Pancreas (tissue), 10 donors: ENCODE measurements at places on chromosomes 3 and 15. TPM values are rescaled to one million over a fixed set of nuclear protein-coding genes. Genes with fewer than 3 reads are reported as not detected.

DNA sequence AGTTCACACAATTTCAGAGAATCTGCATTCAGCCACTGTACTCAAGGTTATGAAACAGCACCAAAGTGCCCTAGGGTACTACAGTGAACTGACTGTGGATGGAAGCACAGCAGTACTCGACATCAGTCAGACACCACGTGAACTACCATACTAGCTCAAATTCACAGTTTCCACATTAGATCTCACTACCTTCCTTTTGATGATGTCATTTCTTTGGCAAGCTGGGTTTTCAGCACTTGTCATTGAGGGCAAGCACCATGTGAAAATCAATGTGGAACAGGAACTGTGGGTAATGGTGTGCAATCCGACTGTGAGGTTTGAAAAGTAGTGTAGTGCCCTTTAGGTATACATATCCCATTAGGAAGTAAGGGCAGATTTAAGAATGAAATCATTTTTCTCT is 110.5 kb upstream of the BFSP2 start:
- no peaks in the 10 kb centered on the region for H3K36me3 ChIP-seq
- no peak overlapping the region for H3K27ac ChIP-seq
- DNase-seq: no peak
- no peaks in the 10 kb centered on the region for H3K27me3 ChIP-seq

DNA sequence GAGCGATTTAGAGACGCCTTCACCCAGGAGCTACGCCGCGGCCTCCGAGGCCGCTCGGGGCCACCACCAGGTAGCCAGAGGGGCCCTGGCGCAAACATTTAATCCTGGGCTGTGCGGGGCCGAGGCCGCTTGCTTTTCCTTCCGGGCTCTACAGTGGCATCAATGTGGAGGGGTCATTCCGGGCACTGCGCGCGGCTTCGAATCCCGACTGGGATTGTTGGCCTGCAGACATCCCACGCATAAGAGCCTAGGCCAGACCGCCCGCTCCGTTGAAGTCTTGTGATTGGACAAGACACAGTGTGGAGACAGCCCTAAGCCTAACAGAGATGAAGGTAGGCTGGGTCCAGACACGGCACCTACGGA is 568 bp upstream of the NCBP2 start:
- peaks cover 7% of the 10 kb centered on the region for H3K36me3 ChIP-seq
- no peaks in the 10 kb centered on the region for H3K27me3 ChIP-seq
- peak overlapping the region; percentile 84 for H3K27ac ChIP-seq
- DNase-seq: no peak

GRCh38 chr3:132290833-132291232 is 26.4 kb upstream of the ACP3 start:
- no peaks in the 10 kb centered on the region for H3K36me3 ChIP-seq
- peaks cover 3% of the 10 kb centered on the region for H3K4me1 ChIP-seq
- no peak overlapping the region for H3K27ac ChIP-seq

The MEGF11 gene
- total RNA-seq: 0.34 TPM

GRCh38 chr3:12287727-12288181 is 1.1 kb upstream of the PPARG start:
- no peaks in the 10 kb centered on the region for H3K36me3 ChIP-seq
- no peaks in the 10 kb centered on the region for H3K4me1 ChIP-seq
- DNase-seq: peak; percentile 71
- no peaks in the 10 kb centered on the region for H3K27me3 ChIP-seq
- peak overlapping the region; percentile 40 for H3K4me3 ChIP-seq

DNA sequence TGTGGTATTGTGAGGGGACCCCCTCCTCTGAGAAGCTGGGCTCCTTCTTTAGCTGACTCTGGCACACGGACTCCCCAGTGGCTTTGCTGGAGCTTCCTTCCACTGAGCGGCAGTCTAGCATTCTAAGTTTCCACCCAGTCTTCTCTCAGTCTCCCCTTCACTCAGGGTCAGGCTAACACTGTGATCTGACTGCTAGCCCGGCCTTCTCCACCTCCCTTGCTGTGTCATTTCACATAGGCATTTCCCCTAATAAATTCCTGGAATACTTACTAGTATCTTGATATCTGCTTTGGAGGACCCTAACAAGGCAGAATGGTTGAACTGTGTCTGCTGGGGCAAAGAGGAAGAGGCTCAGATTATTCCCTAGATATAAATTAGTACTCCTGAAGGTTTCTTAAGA is 106.2 kb upstream of the THBS1 start:
- peaks cover 23% of the 10 kb centered on the region for H3K4me1 ChIP-seq
- DNase-seq: no peak
- H3K36me3 ChIP-seq: no peaks in the 10 kb centered on the region
- no peak overlapping the region for H3K27ac ChIP-seq
- no peak overlapping the region for H3K4me3 ChIP-seq

- no peak for DNase-seq
- H3K27me3 ChIP-seq: no peaks in the 10 kb centered on the region
- no peaks in the 10 kb centered on the region for H3K4me1 ChIP-seq
- H3K36me3 ChIP-seq: no peaks in the 10 kb centered on the region
- H3K27ac ChIP-seq: no peak overlapping the region
- no peak overlapping the region for H3K4me3 ChIP-seq
These were observed 299.0 kb downstream of the NR2F2 start for GRCh38 chr15:96629511-96629910.

DNA sequence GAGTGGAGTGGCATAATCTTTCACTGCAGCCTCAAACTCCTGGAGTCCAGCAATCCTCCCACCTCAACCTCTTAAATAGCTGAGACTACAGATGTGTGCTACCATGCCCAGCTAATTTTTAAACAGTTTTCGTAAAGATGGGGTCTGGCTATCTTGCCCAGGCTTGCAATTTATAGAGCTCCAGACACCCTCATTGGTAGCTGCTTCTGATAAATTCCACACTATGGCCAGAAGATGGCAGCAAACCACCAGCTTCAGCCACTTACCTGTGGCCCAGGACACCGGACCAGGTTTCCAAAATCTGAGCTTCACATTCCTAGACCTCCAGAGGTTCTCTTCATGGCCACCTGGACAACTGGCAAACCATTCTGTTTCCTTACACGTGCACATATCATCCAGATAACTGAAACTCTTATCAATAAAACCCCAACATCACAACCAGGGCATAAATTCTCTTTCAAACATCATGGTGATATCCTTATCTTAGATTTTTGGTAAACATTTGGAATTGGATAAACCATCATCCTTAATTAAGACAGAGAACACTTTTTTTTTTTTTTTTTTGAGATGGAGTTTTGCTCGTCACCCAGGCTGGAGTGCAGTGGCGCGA is 28.9 kb downstream of the FBXW12 start:
- H3K4me3 ChIP-seq: no peak overlapping the region
- H3K27ac ChIP-seq: no peak overlapping the region
- peaks cover 11% of the 10 kb centered on the region for H3K4me1 ChIP-seq
- no peaks in the 10 kb centered on the region for H3K36me3 ChIP-seq

GRCh38 chr3:67558426-67558825 is 96.0 kb downstream of the SUCLG2 start:
- no peaks in the 10 kb centered on the region for H3K4me1 ChIP-seq
- H3K27me3 ChIP-seq: no peaks in the 10 kb centered on the region
- H3K27ac ChIP-seq: no peak overlapping the region

DNA sequence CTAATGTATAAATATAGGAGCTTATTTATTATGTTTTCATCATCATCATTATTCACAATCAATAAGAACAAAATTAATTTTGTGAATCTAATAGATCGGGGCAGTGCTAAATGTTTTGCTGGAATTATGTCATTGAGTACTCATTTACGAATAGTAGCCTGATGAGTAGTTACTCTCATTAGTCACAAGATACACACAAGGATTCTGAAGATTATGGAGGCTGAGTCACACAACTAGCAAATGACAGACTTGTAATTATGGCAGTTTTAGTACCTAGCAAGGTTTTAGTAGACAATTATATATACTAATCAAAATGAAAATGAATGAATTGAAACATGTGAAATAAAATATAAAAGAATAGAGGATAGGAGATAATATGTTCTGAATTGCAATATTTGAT is 954.2 kb downstream of the CADM2 start:
- no peaks in the 10 kb centered on the region for H3K4me1 ChIP-seq
- no peaks in the 10 kb centered on the region for H3K27me3 ChIP-seq
- no peak overlapping the region for H3K27ac ChIP-seq

DNA sequence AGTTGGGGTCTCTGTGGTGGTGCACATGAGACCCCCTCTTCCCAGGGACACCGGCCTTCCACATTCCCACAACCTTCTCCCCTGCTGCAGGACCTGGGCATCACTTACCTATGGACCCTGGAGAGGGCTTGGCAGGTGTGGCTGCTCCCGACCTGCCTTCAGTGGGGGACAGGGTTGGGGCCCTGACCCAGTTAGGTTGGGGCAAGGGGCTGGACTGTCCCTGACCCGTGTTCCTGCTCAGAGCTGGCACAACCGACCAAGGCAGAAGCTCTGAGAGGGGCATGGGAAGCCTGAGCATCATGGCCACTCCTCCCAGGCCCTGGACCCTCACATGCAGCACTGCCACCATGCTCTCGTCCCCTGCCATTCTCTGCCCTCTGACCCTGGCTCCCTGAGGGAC is 6.1 kb downstream of the NBEAL2 start:
- H3K27ac ChIP-seq: no peak overlapping the region
- DNase-seq: peak; percentile 39
- no peaks in the 10 kb centered on the region for H3K27me3 ChIP-seq
- no peaks in the 10 kb centered on the region for H3K36me3 ChIP-seq
- no peak overlapping the region for H3K4me3 ChIP-seq

The LRTM1 gene
- not detected for total RNA-seq

DNA sequence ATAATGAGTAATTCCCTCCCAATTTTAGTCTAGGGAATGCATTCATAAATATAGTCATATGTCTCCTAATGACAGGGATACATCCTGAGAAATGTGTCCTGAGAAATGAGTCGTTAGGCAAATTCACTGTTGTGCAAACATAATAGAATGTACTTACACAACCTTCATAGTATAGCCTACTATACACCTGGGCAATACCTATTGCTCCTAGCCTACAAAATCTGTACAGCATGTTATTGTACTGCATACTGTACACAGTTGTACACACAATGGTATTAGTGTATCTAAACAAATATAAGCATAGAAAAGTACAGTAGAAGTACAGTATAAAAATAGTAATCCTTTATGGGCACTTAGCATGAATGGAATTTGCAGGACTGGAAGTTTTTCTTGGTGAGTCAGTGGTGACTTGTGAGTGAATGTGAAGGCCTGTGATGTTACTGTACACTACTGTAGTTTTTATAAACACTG is 6.6 kb downstream of the DTWD1 start:
- H3K36me3 ChIP-seq: peaks cover 4% of the 10 kb centered on the region
- no peaks in the 10 kb centered on the region for H3K27me3 ChIP-seq
- H3K4me1 ChIP-seq: peaks cover 5% of the 10 kb centered on the region
- no peak overlapping the region for H3K27ac ChIP-seq

The MOBP gene
- not detected for total RNA-seq

GRCh38 chr3:181790561-181790960 is 78.8 kb downstream of the SOX2 start:
- no peaks in the 10 kb centered on the region for H3K4me1 ChIP-seq
- no peaks in the 10 kb centered on the region for H3K36me3 ChIP-seq
- no peak for DNase-seq

DNA sequence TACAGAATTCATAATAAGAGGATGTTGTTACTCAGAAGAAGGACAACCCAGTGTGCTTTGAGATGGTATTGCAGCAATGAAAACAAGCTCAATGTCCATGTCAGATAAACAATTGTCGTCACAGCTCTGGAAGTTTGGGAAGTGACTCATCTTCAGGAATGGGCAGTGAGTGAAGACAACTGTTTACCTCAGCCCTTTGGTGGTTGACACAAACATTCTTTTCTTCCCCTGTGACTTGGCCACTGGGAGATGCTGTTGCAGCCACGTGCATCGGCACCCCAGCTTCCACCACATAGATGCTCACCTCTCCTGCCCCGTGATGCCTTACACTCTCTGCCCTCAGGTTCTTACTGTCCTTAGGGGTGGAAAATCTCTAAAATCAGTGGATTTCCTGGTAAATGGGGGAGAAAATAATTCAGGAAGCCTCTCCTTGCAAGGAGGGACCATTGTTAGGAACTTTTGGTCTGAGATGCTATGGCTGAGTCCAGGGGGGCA is 114.1 kb upstream of the GALNT15 start:
- H3K27ac ChIP-seq: no peak overlapping the region
- H3K4me3 ChIP-seq: no peak overlapping the region
- no peak for DNase-seq
- no peaks in the 10 kb centered on the region for H3K4me1 ChIP-seq
- no peaks in the 10 kb centered on the region for H3K27me3 ChIP-seq
- H3K36me3 ChIP-seq: no peaks in the 10 kb centered on the region

DNA sequence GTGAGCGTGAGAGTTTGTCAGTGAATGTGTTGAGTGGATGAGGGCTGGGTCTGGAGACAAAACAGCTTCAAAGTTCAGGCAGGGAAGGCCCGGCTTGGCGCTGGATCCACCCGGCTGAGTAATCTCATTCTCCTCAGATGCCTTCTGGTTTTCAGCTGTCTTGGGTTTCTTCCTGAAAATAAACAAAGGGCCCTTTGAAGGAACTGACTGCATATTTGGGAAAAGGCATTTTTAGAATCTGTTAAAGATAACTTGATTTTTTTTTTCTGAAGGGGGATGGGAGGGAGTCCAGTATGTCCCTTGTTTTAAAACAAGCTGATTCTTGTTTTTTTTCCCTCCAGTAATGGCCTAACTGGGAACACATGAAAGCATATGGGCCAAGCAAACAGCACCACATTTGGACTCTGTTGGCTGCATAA is 86.4 kb downstream of the TIGIT start:
- no peak for DNase-seq
- H3K4me3 ChIP-seq: no peak overlapping the region
- no peaks in the 10 kb centered on the region for H3K4me1 ChIP-seq
- no peaks in the 10 kb centered on the region for H3K27me3 ChIP-seq

- no peaks in the 10 kb centered on the region for H3K36me3 ChIP-seq
- DNase-seq: no peak
- no peaks in the 10 kb centered on the region for H3K4me1 ChIP-seq
- H3K4me3 ChIP-seq: no peak within 1 kb of the TSS
- no peak within 1 kb of the TSS for H3K27ac ChIP-seq
These were observed at the start of gene TEX55 for GRCh38 chr3:119145500-119146167. TEX55 (plus strand) TSS chr3:119146165; CDS start chr3:119146190, 25 bp downstream.

- no peak overlapping the region for H3K4me3 ChIP-seq
- H3K36me3 ChIP-seq: no peaks in the 10 kb centered on the region
These were observed 390.7 kb downstream of the EFHB start for GRCh38 chr3:19543212-19543841.

The SAMD7 gene
- not detected for total RNA-seq

- DNase-seq: no peak
- no peak overlapping the region for H3K4me3 ChIP-seq
- H3K36me3 ChIP-seq: no peaks in the 10 kb centered on the region
- no peak overlapping the region for H3K27ac ChIP-seq
- H3K4me1 ChIP-seq: peaks cover 32% of the 10 kb centered on the region
- no peaks in the 10 kb centered on the region for H3K27me3 ChIP-seq
These were observed 149.4 kb downstream of the LPP start for GRCh38 chr3:188303286-188303799.

- H3K27me3 ChIP-seq: no peaks in the 10 kb centered on the region
- peak; percentile 73 for DNase-seq
- H3K4me3 ChIP-seq: no peak overlapping the region
- peaks cover 6% of the 10 kb centered on the region for H3K4me1 ChIP-seq
- H3K36me3 ChIP-seq: no peaks in the 10 kb centered on the region
These were observed 35.3 kb upstream of the SEMA4B start for GRCh38 chr15:90165659-90166489.

The ROPN1 gene
- not detected for total RNA-seq
